Activated CD8-positive, alpha-beta memory T cell treated with anti-CD3 and anti-CD28 coated beads for 1 hour (primary cell): ENCODE measurements at places on chromosomes 1 and 21.

DNA sequence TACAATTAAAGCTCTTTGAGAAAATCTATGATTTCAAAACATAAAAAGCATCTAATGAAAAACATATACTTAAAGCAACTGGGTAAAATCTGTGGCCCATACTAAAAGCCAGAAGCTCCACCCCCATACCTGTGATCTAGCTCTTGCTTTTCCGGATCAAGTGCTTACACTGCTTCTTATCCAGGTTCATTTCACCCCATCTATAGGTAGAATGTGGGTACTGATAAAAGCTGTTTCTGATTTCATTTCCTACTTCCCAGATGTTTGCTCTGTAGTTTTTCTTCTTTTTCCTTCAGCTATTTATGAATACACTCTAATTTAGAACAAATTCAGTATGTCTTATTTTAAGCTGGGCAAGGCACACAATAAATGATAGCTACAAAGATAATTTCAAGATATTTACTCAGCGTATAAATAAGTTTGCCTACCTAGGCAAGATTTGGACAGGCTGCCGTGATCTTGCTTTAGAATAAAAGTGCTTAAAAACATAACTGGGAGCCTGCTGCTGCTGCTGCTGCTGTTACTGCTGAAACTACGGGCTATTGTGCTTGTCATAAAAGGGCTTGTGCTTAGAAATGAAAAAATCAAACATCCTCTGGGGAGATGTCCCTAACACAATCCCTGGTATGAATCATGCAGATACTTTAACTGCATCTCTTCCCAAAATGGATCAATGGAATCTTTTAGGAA, 2.1 kb downstream of the SIPA1L2 start:
- DNase-seq: no peak

- no peak for DNase-seq
Observed at GRCh38 chr1:115134231-115134630, 44.9 kb upstream of the TSPAN2 start.

GRCh38 chr1:116561563-116561962, 9.3 kb downstream of the CD58 start:
- DNase-seq: no peak

DNA sequence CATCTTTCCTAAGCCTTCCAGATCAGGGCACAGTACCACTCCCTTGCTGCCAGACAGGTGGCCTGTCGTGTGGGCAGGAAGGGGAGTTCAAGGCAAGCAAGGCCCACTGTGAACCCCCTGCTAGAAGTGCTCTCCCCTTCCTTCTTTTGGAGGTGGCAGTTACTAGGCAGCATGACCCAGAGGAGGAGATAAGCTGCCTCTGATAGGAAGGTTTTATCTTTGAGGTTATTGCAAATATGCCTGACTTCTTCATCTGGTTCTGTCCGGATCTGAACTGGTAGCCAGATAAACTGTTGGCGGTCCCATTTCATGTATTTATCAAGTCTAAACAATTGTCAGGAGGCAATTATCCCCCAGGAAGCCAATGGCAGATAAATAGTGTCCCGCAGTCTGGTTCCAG, 198.2 kb upstream of the LMO4 start:
- no peak for DNase-seq

GRCh38 chr1:112247036-112247597, 148.9 kb upstream of the CTTNBP2NL start:
- no peak for DNase-seq

GRCh38 chr1:66291531-66291864, 242.5 kb upstream of the SGIP1 start:
- DNase-seq: no peak

- DNase-seq: no peak
Observed at GRCh38 chr1:53754484-53755312, 15.7 kb upstream of the GLIS1 start.

DNA sequence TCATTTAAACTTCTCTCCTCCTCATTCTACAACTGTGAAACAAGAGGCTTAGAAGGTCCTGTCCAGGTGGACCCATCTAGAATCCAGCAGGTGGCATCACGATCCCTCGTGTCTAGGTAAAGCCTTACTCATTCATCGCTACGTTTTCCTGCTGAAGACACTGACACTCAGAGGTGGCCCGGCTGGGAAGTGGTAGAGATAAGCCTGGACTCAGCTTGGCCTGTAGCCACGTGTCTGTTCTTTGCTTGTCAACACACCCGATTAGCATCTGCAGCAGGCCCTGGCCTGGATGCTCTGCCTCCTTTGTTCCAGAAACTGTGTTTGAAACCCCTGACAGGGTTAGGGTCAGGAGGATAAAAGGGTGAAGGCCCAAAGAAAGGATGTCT, 43.4 kb downstream of the PARP1 start:
- no peak for DNase-seq

DNA sequence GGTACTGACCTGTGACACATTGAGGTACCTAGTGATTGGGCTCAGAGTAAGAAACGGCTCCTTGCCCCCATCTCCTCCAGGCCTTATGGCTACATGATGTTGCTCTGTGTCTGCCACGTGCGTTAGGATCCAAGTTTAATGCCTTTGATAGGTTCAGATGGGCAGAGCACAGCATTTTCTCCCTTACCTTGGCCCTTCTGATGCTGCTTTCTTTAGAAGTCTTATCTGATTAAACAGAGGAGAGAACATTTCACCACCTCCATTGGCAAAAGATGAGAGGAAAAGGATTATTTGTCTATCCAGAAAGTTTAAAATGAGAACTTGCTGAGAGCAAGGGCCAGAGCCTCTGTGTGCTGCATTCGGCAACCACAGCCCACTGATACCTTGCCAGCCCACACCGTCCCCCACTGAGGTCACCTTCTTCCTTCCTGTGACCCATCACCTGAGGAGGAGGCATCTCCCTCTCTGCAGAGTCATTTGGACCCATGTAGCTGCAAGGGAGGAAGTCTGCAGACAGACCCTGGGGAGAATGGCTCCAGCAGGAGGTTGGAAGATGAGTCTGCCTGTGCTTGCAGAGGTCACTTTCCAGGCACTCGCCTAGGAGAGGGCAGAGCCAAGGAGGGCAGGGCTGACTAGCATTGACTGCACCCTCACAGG, 16.7 kb downstream of the SHISA4 start:
- no peak for DNase-seq

DNA sequence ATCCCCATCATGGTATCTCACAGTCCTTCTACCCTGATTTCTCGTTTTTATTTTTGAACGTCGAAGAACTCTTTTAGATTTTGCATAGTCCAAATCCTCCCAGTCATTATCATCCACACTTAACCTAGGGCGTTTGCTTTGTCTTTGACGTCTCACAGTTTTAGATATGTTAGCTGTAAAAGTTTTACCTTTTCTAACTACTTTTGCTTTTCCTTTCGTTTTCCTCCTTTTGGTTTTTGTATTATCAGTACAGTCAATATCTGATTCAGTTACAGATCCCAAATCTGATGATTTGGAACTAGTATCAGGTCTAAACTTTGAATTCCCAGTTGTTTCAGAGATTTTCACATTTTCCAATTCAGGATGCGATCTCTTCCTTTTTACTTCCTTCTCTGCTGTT, 13.1 kb upstream of the PSMG1 start:
- no peak for DNase-seq

DNA sequence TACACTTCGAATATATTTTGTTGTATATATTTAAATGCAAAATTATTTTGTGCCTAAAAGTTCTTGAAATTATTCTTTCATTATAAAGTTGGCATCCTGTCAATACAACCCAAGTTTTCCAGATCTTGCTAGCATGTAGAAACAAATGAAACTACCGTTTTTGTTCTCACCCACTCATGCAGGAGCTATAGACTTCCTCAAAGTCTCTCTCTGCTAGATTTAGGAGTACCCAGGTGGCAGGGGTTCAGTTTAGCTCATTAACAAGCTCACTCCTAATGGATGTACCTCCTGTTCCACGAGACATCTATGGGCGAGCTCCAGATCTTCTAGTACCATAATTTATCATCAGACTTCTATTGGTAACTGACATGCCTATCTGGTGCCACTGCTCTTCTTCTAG, 390.2 kb upstream of the POU3F1 start:
- DNase-seq: no peak

- DNase-seq: no peak
Observed at GRCh38 chr1:37424523-37424922, 49.9 kb upstream of the ZC3H12A start.

DNA sequence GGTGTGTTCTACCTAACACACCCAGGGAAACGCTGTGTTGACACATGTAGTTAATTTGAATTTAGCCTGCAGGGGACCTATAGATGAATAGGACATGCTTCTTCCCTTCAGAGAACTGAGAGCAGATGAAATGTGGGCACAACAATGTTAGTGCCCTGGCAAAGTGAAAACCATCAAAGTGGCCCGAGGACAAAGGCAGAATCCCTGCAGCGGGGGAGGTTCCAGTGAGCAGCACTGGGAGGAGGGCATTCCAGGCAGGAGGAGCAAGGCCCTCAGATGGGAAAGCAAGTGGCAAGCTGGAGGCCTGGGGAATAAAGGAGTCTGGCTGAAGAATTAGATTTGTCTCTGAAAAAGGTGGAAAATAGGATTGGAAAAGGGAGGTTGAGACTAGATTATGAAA, 37.2 kb downstream of the C1orf94 start:
- no peak for DNase-seq

DNA sequence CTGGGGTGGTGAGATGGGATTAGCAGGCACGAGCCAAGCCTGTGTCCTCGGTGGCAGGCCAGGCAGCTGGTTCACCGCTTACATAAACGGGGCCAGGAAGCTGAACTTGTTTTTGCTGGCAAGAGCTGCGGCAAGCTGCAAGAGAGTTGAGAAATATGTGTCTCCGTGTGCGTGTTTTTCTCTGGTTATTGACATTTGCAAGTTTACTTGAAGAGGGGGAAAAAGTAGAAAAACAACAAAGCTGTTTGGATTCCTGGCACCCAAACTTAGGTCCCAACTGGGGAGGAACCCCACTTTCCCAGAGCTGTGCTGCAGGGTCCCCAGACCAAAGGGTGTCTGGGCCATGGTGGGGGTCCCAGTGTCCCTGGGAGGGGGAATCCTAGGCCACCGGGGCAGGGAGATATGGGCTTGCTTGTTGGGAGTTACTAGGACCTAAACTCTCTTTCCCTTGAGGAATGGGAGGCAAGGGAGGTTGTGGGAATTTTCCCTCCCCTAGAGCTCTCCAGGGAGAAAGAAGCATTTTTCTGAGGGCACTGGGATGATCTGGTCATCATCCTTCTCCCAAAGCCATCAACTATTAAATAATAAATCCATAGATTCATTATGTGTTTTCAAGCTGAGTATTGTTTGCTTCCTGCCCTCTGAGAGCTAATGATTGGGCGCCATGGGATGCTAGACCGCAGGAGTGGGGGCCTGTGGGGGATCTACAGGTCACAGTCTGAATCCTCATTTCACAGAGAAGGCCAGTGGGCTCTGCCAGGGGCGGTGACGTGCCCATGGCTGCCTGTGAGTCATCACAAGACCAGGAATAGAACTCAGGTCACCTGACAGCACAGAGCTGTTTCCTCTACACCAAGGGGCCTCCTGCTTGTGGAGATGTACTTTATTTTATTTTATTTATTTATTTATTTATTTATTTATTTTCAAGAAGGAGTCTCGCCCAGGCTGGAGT, 14.8 kb downstream of the IL6R start:
- no peak for DNase-seq

DNA sequence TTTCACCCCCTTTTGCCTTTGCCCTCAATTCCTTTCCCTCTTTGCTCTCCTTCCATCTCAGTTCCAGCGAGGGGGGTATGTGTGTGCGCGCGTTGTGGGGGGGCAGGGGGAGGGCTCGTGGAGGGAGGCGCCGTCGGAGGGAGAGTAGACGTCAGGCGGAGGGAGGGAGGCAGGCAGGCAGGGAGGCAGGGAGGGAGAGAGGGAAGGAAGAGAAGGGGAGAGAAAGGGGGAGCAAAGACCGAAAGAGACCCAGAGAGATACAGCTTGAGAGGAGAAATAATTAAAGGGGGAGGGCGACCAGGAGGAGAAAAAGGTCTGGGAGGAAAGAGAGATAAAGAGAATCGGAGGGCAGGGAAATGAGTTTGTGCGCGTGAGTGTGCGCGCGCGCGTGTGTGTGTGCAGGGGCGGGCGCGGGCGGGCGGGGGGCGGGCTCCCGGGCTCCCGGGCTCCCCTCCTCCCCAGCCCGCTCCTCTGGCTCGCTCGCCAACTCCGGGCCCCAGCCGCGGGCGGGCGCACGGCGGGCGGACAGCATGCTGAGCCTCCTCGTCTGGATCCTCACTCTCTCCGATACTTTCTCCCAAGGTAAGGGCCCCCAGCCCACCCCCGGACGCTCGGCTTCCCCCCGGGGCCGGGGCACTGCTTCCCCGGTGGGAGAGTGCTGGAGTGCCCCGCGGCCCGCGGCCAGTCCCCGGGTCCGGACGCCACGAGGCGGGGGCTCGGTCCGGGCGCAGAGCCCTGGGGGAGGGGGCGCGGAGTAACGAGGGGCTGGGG, at the start of gene KIRREL1:
KIRREL1 (plus strand) TSS at position 499 of the 771 bp plus-strand sequence; CDS start at position 531, 32 bp downstream.
- DNase-seq: no peak

- DNase-seq: no peak
Observed at GRCh38 chr1:164735315-164736052, 176.5 kb downstream of the PBX1 start.

- DNase-seq: no peak
Observed at GRCh38 chr1:217982331-217983050, 302.6 kb upstream of the RRP15 start.

DNA sequence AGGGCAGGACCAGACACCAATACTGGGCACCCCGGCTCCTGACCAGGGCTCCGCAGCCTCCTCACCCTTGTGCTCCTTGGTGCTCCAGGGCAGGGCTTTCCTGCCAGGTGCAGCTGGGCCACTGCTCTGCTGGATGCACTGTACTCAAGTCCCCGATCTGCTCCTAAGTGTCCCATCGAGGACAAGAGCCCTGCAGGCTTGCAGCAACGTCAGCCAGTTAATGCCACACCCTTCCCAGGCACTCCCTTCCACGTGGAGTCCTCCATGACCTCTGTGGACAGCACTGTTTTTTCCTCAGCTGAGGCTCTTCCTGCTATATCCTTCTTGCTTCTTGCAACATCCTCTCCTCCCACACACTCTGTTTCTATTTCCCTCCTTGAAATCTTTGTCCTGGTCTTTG, 94.0 kb upstream of the NGF start:
- DNase-seq: no peak

- no peak for DNase-seq
Observed at GRCh38 chr1:116568662-116569380, 2.0 kb downstream of the CD58 start.

DNA sequence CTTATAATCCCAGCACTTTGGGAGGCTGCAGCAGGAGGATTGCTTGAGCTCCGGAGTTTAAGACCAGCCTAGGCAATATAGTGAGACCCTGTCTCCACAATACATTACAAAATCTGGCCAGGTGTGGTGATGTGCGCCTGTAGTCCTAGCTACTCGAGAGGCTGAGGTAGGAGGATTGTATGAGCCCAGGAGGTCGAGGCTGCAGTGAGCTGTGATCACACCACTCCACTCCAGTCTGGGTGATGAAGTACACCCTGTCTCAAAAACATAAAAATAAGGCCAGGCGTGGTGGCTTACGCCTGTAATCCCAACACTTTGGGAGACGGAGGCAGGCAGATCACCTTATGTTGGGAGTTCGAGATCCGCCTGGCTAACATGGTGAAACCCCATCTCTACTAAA, 27.7 kb downstream of the L1TD1 start:
- DNase-seq: no peak
